ENCODE measurements at places on chromosomes 11 and 22. TPM values are rescaled to one million over a fixed set of nuclear protein-coding genes. Genes with fewer than 3 reads are reported as not detected.

OR52E2 gene
- polyA plus RNA-seq, result not detected

MOGAT2 gene
- polyA plus RNA-seq, result 0.09 TPM

SMARCB1 gene
- 28.2 TPM for polyA plus RNA-seq

CEND1 gene
- polyA plus RNA-seq, result 0.42 TPM

MPPED2 gene
- polyA plus RNA-seq, result 3.3 TPM

VSTM5 gene
- 0.27 TPM for polyA plus RNA-seq

GRAP2 gene
- polyA plus RNA-seq, result 0.46 TPM

MEI1 gene
- polyA plus RNA-seq, result 0.70 TPM

MAP6 gene
- polyA plus RNA-seq, result 4.2 TPM

C22orf15 gene
- not detected for polyA plus RNA-seq

OR8G5 gene
- polyA plus RNA-seq, result not detected

IL10RA gene
- 1.8 TPM for polyA plus RNA-seq

EIF4ENIF1 gene
- polyA plus RNA-seq, result 6.9 TPM

CBLIF gene
- not detected for polyA plus RNA-seq

FOLR1 gene
- polyA plus RNA-seq, result 2.4 TPM

C22orf31 gene
- 0.16 TPM for polyA plus RNA-seq

TRIM51 gene
- polyA plus RNA-seq, result not detected

CCDC81 gene
- polyA plus RNA-seq, result 0.77 TPM

BCO2 gene
- 3.4 TPM for polyA plus RNA-seq

CCDC87 gene
- 0.15 TPM for polyA plus RNA-seq

PHF21B gene
- 2.9 TPM for polyA plus RNA-seq

CNGA4 gene
- polyA plus RNA-seq, result 0.46 TPM

KCNQ1OT1 gene
- polyA plus RNA-seq, result 0.31 TPM

SMIM38 gene
- polyA plus RNA-seq, result 0.33 TPM

INPP5J gene
- 23.0 TPM for polyA plus RNA-seq

ZNF408 gene
- 7.8 TPM for polyA plus RNA-seq

SCGB1C1 gene
- polyA plus RNA-seq, result 1.1 TPM

RAD9A gene
- polyA plus RNA-seq, result 39.8 TPM

DENND5A gene
- polyA plus RNA-seq, result 27.0 TPM
